ENCODE measurements at places on chromosomes 7 and 10.

- DNase-seq: no peak
Observed at GRCh38 chr10:29949411-29950011, 109.9 kb downstream of the JCAD start.

DNA sequence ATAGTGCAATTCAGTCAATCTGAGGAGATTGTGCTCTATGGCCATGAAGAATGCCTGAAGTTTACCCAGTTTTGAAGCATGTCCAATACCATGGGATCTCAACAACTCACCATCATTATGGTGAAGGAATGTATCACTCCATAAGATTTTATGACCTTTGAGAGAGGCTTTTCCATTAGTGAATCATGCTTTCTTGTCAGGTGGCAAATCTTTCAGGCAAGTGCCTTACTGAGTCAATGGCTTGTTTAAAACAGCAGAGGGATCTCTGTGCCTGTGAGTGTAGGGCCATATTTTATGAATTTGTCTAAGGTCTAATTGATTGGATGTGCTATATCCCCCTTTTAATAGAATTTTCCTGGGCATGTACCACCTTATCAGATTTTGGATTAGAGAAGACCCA, 131.5 kb downstream of the CCDC7 start:
- DNase-seq: no peak

- DNase-seq: no peak
Observed at GRCh38 chr10:113562069-113562468, 9.2 kb downstream of the HABP2 start.

- DNase-seq: no peak
Observed at GRCh38 chr7:44212581-44213184, 11.9 kb downstream of the YKT6 start.

DNA sequence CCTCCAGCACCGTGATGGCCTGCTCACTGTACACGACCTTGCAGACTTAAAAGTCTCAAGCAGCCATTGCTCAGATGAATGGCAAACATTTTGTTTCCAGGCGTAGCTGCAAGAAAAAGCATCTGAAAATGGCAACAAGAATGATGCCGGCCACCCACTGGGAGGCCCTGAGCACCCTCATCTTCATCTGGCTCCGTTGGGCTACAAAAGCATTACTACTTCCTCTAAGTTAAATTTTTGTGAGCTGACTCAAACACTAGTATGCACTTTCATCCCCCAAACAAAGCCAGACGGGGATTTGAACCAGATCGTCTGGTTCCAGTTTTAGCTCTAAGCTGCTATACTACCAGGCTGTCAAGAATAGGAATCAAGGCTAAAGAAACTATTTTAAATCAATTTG, 116.6 kb upstream of the CDK1 start:
- no peak for DNase-seq

- DNase-seq: no peak
Observed at GRCh38 chr10:118754229-118754555, 578 bp downstream of the CACUL1 start.

- no peak for DNase-seq
Observed at GRCh38 chr10:89001729-89002072, 11.1 kb downstream of the FAS start.

DNA sequence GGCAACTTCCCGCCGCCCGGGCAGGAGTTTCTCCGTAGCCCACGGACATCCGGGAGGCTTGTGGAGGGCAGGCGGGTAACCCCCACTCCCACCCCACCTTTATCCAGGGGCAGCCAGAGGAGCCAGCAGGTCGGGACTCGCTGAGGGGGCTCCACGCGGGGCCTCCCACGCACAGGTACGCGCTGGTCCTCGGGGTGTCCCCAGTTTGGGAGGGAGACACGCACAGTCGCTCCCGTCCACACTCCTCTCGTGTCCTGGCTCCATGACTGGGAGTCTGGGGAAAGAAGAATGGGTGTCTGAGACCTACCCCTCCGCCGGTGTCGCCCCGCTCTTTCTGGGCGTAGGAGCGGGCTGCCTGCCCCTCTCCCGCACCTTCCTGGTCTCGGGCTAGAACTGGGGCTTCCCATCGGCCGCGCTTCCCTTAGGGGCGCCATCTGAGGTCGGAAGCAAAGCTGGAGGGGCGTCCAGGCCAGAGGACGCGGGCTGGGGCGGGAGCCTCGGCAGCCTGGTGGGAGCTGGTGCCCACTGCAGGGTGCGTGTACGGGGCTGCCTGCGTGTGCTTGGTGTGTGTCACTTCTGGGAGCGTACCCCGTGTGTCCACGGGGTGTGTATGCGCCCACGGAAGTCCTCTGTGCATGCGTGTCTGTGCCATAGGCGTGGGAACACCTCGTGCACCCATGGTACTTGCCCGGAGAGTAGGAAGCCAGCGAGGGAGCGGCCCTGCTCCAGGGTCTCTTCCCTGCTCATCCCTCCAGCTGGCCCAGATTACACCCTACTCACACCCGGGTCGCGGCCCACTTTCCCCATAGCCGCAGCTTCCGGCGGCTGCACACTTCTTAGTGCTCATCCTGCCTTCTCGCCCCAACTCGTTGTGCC, 73.0 kb upstream of the LEP start:
- DNase-seq: no peak

- DNase-seq: peak; percentile 3
Observed at GRCh38 chr7:44967571-44968446, 11.0 kb downstream of the MYO1G start.

- DNase-seq: no peak
Observed at GRCh38 chr7:8200717-8201116, 61.2 kb downstream of the ICA1 start.

- DNase-seq: no peak
Observed at GRCh38 chr7:49638166-49638565, 135.3 kb upstream of the VWC2 start.

DNA sequence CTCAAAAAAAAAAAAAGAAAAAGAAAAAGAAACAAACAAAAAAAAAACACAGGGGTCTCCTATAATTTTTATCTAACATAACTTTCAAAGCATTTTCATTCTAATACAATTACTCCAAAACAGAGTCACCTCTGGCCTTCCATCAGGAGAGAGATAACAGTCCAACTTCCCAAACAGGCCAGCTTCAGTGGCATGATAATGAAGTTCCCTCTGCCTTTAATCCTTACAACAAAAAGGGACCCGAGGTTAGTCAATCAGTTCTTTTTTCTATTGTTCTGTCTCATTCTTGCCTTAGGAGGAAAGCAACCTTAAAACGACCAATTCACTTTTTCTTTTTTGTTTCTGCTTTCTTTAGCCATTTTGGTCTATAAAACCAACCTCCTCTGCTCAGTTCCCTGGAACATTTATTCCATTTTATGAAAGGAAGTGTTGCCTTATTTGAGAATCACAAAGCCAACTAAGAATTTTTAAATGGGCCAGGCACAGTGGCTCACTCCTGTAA, 16.5 kb upstream of the FXYD4 start:
- DNase-seq: no peak

- no peak for DNase-seq
Observed at GRCh38 chr10:803041-803741, 113.7 kb upstream of the DIP2C start.

DNA sequence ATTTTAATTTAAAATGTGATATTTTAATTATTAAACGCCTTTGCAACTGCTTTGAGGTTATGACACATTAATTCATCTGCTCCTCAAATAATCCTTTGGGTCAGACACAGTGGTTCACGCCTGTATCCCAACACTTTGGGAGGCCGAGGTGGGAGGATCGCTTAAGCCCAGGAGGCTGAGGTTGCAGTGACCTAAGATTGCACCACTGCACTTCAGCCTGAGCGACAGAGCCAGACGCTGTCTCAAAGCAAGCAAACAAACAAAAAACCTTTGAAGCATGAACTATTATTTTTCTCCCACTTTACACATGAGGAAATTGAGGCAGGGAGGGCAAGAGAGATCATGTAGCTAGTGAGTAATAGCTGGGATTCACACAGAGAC, 1.5 kb upstream of the POLD2 start:
- no peak for DNase-seq

- DNase-seq: peak; percentile 58
Observed at GRCh38 chr7:5143935-5144903, 45.8 kb upstream of the WIPI2 start.

DNA sequence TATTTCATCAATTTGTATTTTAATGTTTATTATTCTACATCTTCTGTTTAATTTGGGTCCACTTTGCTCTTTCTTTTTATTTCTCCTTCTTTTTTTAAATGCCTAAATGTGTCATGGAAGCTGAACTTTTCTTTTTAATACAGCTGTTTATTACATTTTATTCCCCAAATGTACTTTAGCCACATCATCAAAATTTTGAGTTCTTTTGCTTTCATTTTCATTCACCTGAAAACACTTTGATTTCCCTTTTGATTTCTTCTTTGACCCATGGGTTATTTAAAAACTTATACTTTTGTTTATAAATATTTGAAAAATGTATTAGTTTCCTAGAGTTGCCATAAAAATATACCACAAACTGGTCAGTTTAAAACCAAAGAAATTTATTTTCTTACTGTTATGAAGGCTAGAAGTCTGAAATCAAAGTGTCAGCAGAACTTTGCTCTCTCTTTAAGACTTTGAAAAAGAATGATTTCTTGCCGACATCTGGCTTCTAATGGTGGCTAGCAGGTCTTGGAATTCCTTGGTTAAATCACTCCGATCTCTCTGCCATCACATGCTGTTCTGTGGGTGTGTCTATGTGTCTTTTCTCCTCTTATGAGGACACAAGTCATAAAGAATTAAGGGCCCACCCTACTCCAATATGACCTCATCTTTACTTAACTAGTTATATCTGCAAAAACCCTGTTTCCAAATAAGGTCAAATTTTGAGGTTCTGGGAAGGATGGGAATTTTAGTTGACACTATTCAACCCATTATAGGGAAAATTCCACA, 225.5 kb downstream of the ANKRD7 start:
- DNase-seq: no peak

DNA sequence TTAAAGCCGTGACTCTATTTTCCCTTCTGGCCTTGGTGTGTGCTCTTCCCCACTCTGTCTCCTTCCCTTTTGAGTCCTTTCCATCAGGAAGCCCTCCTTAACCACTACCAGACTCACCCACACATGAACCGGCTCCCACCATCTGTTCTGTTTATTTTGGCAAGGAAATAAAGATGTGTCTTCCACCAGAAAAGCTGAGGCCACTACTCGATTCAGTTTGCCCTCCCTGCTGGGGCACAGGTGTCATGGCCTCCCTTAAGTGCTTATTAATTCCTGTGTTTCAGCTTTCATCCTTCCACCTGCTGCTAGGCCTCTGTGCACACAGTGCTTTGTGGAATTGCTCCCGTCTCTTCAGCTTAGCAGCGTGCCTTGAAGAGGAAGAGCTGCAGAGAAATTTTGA, 16.7 kb downstream of the POR start:
- DNase-seq: no peak

DNA sequence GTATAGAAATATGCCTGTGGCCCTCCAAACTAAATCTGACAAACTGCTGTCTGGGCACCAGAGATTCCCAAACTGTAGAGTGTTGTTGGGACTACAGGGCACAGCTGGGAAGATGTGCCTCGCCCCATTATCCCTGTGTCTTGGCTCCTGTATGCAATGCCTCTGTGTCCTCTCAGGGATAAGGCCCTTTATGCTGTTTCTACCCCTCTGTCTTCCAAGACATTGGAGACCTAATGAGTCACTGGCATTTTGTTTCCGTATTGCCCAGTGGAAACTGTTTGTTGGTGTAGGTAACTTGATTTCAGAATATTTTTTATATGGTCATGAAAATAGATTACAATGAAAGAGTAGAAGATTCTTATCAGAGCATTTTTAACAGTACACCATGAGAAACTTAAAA, 183.2 kb downstream of the GLI3 start:
- no peak for DNase-seq

GRCh38 chr7:100952641-100953040, 3.3 kb downstream of the MUC3A start:
- no peak for DNase-seq

DNA sequence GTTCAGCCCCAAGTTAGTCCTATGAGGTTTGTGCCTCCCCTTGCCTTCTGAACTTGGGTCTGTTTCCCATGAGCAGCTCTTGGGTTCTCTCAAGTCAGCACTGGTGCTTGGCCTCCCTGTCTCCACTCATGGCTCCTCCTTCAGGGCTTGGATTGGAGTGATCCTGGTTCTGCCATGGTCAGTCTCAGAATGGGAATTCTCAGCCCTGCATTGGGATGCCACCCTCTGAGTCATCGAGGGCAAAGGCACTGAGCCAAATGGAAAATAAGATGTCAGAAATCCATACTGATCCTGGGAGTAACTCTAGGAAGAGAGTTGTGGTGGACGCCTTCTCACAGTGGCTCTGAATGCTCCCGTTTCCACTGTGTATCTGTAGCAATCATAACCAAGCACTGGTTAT, 233.4 kb upstream of the HABP2 start:
- DNase-seq: no peak

- no peak for DNase-seq
Observed at GRCh38 chr7:144997512-144997911, 161.7 kb upstream of the TPK1 start.

DNA sequence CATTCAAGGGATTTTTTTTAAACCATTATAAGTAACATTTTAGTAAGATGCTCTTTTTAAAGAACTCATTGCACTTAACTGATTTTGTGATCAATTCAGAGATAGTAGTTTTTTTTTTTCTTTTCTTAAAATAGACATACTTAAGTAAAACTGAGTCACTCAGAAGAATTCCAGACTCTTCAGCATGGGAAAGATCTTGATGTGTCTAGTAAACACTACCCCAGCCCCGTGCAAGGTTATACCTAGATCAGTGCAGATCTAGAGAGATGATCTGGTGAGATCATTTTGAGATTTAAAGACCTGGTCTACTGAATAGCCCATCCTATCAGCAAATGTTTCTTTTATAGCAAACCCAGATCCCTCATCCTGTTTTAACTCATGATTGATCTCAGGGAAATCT, 8.6 kb downstream of the ADRB1 start:
- no peak for DNase-seq

- no peak for DNase-seq
Observed at GRCh38 chr10:133165556-133166503, 5.8 kb downstream of the KNDC1 start.

DNA sequence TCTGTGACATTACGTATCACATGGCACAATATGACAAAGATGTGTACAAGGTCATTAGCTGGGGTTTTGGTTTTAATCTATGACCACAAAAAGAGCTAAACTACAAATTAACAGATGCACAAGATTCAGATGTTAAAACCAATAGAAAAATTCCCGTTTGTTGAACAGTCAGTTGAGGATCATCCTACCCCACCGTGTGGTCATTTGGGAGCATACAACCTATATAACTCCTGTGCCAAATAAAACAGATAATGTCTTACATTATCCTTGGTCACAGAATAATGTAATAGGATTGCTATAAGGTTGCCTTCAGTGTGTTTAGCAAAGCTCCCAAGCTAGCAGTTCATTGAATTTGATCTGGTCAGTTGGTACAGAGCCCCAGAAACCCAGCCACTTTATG, 28.2 kb downstream of the ASNS start:
- DNase-seq: no peak

GRCh38 chr10:124740369-124741280, 3.6 kb downstream of the FAM53B start:
- DNase-seq: no peak

GRCh38 chr7:17448479-17449423, 150.3 kb downstream of the AHR start:
- no peak for DNase-seq

GRCh38 chr7:105831824-105832535, 44.4 kb downstream of the ATXN7L1 start:
- DNase-seq: no peak

All from activated naive CD8-positive, alpha-beta T cell treated with anti-CD3 and anti-CD28 coated beads, Interleukin-2, amount 50 U/mL, for 24 hours (primary cell).